ENCODE measurements at places on chromosomes 7 and 10.

DNA sequence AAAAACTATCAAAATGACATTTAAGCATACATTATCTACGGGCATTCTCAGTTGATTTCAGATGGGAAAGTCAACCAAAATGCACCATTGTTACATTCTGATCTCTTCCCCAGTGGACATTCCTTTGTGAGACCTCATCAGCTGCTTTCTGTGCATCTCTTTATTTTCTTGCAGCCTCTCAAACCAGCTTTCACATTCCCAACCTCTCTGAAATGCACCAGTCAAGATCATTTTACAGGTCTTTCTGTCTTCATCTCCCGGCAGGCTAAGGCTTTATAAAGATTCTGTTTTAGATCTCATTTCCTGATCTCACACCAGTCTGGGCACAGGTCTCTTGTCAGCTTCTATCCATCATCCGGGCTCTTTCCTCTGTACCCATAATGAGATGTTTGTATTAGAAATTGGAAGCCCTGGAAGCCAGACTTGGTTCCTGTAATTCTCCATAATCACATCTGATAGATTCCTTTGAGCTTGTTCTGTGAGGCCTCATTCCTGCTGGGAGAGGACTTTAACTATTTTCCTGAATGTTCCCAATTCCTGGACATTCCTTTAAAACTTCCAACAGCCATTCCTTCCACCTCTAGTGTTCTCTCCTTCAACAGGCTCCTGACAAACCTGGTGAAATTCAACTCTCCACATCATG is 44.3 kb upstream of the ARL4A start:
- DNase-seq = no peak

DNA sequence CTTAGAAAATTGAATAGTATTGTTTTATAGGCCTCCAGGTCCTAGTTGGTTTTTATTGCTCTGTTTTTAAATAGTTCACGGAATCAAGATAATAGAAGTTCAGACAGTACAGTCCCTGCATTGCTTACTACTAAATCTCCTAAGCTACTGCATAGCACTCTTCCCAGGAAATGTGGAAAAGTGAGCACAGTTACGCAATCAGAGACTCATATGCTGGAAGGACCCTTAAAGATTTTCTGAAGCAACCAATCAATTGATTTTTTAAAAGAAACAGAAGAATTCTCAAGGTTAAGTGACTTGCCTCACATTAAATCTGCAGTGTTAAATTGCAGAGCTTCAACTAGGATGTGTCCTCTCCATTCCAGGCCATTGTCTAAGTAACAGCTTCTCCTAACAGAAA is 23.1 kb upstream of the DIP2C start:
- DNase-seq = no peak

DNA sequence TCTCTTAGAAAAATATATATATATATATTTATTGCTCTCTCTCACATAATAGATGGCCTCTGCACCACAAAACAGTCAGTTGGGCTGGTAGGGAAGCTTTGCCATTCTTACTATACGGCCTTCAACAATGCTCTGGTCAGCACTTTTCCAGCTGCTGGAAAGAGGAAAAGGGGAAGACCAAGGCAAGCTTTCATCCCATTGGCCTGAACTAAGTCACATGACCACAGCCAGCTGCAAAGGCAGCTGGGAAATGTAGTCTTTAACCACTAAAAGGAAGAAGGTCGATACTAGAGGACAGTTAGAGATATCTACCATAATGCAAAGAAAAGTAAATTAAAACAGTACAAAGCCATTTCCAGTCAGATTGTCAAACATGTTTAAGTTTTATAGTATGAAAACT is 58.4 kb upstream of the MACROH2A2 start:
- DNase-seq = peak; percentile 84

- DNase-seq = no peak
These were observed 46.1 kb downstream of the TNPO3 start for GRCh38 chr7:129008645-129009414.

DNA sequence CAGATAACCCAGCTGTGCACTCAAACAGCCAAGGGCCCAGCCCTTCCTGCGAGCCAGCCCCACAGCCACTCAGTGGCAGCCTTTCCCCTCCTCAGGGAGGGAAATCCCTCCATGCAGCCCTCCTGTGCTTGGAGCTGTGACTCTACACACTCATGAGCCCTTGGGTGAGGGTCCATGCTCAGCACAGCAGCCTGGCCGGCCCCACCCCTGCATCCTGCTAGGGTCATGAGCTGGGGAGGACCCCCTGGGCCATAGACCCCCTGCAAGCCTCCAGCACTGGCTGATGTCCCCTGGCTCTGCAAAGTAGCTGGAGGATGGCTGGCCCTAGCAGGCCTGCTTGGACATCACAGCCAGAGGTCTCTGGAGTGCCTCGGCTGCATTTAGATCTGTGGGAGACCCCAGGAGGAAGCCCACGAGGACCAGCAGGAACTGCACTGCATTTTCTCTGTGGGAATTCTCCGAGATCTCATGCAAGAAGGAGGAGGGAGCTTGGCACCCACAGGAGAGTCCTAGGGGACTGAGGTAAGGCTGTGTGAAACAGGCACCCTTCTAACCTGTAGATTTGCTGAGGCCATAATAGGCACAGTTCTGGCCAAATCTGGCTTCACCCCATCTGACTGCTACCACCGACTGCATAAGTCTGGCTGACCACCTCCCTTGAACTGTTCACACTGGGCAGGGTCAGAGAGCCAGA is 17.4 kb downstream of the TMEM273 start:
- DNase-seq = no peak

- no peak for DNase-seq
These were observed 497 bp downstream of the PPP2R2D start for GRCh38 chr10:131901181-131901829.

DNA sequence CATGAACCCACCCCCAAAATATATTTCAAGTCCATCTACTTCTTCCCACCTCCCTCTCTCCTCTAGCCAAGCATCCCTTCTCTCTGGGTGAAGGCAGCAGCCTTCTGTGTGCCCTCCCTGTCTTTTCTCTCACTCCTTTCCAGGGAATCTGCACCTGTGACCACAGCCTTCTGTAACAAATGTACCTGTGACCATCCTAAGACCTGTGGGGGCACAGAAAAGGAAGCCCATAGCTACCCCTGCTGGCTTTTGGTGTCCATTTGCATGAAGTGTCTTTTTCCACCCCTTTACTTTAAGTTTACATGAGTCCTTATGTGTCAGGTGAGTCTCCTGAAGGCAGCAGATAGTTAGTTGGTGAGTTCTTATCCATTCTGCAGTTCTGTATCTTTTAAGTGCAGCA is 2.0 kb upstream of the TBXAS1 start:
- peak; percentile 36 for DNase-seq

DNA sequence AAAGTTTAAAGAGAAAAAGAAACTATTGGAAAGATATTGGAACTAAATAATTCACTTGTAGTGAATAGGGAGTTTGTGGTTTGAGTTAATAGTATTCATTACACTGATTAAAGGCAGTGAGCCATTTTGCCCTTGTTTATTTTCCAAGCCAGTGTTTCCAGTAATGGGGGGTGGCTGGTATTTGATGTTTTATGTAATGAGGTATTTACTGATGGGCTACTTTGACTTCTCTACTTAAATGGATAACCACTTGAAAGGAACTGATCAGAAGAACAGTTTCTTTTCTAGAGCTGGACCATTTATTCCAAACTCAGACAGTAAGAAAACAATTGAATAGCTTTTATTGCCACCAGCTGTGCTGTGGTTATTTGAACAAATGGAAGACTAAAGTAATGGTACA is 227.0 kb upstream of the HDAC9 start:
- no peak for DNase-seq

GRCh38 chr10:78339251-78339650 is 305.6 kb downstream of the RPS24 start:
- no peak for DNase-seq

GRCh38 chr10:112525200-112525599 is 78.2 kb downstream of the VTI1A start:
- no peak for DNase-seq

DNA sequence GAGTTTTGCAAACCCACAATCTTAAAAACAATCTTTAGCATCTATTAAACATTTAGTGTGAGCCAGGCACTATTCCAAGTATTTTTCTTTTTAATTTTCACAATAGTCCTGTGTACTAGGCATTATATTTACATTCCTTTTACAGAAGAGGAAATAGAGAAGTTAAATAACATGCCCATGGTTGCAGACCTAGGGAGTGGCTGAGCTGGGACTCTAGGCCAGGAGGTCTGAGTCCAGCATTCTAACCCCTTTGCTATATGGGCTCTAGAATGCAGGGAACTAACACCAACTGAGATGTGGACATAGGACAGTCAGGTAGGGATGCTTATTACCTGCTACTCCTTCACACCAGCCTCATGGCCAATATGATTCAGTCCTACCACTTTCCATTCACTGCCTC is 243.8 kb downstream of the XPNPEP1 start:
- no peak for DNase-seq

- no peak for DNase-seq
These were observed 980 bp downstream of the ADAM8 start for GRCh38 chr10:133275684-133276092.

DNA sequence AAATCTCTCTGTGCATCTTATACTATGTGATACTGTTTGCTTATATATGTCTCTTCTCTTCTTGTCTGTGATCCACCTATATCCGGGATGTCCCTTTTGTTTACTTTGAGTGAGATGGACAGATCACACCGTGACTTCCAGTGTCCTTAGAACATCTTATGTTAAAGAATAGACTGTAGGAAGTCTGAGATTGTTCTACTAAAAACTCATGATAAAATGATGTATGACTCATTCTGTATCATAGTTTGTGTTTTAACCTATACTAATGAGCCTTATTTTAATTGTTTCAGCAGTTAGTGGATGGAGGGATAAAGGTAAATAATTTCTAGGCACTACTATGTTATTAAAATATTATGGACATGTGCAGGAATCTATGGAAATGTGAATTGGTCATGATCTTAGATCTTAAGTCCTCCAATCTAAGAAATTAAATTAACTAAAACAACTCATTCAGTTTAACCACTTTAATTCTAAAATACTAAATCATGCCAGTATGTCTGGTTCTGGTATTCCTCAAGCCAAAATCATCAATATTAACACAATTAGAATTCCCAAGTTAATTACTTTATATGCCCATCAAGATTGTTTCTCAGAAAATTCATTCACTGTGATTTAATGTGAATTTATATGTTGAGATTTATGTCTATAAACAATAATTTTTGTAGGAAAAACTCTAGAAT is 32.0 kb downstream of the ITGB8 start:
- DNase-seq = no peak

DNA sequence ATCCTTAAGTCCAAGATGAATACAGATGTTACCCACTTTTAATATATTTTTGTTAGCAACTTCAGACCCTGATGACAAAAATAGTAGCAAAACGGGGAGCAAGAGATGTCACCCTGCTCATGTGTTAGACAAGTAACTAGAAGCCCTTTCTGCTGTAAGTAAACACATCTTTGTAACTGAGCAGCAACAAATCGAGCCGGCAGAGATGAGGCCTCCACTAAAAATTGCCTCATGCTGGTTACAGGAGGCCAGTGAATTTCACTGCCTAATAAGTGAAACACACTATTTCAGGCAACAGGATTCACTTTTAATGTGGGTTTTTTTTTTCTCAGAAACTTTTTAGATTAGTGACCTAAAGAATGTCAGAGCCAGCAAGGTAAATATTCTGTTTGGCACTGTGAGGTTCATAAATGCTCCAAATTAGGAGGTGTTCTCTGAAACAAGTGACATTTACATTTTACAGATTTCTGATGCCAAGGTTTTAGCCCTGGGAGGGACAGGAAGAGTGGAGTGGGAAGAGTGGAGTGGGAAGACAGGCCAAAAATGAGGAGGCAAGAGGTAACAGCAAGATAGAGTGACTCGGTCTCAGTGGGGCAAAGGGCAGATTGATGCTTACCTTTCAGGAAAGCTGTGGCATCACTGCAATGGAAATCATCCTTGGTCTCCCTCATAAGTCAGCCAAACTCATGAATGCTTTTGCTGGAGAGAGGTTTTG is 53.6 kb upstream of the LRRC17 start:
- DNase-seq = no peak

DNA sequence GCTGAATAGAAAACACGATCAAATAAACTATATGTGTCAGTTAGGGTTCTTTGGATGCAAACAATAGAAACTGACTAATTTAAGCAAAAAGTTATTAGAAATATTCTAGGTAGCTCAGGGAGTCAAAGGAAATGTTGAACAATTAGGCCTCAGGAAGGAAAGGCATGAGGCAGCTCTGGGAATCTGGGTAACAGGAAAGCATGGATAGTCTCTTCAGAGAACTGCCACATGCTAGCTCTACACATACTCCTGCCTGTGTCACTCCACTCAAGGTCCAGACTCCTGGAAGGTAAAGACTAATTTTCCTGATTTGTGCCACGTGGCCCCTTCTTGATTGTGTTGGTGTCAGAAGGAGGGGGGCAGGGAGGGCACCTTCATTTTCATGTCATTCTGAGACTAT is 23.8 kb upstream of the PTTG1IP2 start:
- no peak for DNase-seq

- no peak for DNase-seq
These were observed 178.8 kb downstream of the ADAM12 start for GRCh38 chr10:126209451-126209850.

DNA sequence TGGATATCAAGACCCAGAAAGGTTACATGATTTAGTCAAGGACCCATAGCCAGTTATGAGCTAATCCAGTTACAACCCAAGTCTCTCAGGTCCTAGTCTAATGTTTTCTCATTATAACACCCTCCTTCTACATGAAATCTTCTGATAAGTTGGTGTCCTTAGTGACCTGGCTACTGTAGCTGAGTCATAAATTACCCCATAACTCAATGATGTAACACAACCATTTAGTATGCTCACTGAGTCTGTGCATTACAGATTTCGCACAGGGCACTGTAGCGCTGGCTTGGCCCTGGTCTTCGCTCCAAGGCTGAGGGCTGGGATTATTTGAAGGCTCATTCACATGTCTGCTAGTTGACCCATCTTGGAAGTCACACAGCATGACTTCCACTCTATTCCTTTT is 36.0 kb upstream of the GLCCI1 start:
- DNase-seq = no peak

- no peak for DNase-seq
These were observed 206.5 kb upstream of the CNTNAP2 start for GRCh38 chr7:145909991-145910513.

- DNase-seq = no peak
These were observed 8.9 kb upstream of the HYCC1 start for GRCh38 chr7:23022851-23023250.

DNA sequence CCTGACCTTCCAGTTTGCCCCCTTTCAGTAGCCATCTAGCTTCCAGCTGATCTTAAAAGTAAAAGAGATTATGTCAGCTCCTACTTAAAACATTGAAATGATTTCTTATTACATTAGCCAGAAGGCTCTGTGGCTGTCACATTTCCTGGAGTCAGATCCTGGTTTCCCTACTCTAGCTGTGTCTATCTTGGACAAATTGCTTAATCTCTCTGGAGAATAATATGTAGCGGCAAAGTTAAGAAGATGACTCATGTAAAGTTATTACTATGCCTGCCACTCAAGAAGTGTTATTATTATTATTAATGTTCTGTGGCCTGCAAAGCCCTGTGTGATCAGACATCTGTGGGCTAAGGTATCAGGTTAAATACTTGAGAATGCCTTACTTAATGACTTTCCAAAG is 107.2 kb downstream of the RUNDC3B start:
- no peak for DNase-seq

Measured in T47D (cell line).